ENCODE measurements at places on chromosomes 1 and 21.

DNA sequence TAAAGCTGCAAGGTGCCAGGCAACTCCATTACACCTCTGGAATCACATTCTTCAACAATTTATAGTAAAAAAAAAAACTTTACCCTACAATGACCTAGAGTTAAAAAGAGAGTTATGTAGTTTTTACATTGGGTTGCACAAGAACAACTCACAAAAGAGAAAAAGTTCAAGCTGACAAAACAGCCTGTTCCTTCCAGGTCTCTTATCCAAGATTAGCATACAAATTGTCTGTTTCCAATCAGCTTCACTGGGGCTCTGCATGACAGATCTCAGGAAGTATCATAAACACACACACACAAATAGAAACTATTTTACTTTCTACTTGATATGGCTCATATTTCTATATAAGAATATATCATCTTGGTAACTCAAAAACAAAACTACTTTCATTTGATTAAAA, 154.6 kb downstream of the PCNX2 start:
- DNase-seq, result no peak

DNA sequence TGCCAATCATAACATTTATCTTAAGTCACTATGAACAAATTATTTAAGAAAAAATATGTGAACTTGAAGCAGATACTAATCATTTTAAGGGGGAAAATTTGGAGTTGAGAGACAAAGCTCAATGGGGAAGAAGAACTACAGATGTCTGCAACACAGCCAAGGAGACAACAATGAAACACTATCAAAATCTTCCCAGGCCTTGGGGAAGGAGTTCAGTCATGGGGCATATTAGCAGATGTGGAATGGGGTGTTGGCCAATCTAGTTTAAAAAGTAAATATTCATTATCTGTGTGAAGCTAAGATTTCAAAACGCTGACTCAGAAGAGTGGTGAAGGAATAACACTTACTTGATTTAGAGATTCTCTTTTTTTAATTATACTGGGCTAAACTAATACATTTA, 671.6 kb upstream of the ZP4 start:
- no peak for DNase-seq

DNA sequence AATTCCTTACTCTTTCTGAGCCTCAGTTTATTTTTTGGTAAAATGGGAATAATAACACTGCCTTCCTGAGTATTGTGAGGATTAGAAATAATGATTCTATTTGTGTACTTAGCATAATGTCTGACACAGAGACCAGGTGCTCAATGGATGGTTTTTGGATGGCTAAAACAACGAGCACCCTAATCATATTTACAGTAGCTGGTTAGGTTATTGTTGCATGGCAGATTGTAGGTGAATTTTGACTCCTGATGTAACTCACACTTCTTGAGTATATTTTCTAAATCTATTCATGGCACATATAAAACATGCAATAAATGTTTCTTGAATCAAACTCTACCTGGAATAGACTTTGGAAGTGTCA, 11.9 kb upstream of the DUSP10 start:
- DNase-seq, result no peak

- no peak for DNase-seq
Measured at GRCh38 chr21:43467785-43468184, 40.9 kb upstream of the SIK1 start.

DNA sequence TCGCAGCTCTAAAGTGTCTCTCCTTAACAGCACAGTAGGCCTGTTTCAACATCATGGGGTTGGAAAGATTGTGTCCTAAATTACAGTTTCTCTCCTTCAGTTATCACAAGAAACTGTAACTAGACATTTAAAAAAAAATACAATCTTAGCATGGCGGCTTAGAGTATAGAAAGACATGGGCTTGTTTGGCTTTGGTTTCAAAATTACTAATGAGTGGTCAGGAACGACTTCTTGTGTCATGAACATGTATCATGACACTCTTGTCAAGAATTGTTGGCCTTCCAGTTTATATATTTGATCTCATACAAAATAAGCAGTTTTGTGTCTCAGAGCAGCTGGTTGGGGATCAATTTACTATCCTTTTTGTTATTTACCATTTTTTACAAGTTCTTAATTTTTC, 2.1 kb downstream of the GJA8 start:
- DNase-seq, result no peak

DNA sequence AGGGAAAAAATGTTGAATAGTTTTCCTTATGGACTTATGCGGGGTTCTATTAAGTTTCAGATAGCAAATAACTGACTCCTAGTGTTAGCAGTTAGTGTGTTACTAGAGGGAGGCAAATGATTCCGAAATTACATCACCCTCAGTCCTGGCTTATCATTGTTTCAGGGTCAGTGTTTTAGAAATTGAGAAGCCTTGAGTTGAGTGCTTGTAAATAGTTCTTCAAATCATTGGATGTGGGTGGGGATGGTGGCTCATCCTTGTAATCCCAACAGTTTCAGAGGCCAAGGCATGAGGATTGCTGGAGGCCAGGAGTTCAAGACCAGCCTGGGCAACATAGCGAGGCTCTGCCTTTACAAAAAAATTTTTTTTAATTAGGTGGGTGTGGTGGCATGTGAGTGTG, 21.3 kb downstream of the SOAT1 start:
- DNase-seq, result no peak

GRCh38 chr1:246151796-246152434, 355.2 kb downstream of the SMYD3 start:
- no peak for DNase-seq

- DNase-seq, result no peak
Measured at GRCh38 chr1:87869567-87869966, 540.9 kb downstream of the LMO4 start.

DNA sequence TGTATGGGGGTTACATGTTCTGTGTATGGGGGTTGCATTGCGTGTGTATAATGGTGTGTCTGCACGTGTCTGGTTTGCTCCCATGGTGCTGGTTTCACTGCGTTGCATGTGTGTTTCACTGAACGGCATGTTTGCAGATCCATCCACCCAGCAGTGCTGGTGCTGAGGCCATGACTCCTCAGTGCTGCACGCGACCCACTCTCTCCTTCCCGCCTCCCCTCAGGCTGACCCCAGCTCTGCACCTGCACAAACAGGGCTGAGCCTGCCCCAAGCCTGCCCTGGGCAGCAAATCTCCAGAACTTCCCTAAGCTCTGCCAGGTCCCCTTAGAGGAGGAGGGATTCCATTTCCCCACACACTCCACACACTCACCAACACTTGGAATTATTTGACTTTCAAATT, 18.7 kb downstream of the ACTRT2 start:
- no peak for DNase-seq

- no peak for DNase-seq
Measured at GRCh38 chr1:13935336-13935735, 235.3 kb downstream of the PRDM2 start.

- DNase-seq, result no peak
Measured at GRCh38 chr1:48236716-48237470, 14.4 kb downstream of the SLC5A9 start.

DNA sequence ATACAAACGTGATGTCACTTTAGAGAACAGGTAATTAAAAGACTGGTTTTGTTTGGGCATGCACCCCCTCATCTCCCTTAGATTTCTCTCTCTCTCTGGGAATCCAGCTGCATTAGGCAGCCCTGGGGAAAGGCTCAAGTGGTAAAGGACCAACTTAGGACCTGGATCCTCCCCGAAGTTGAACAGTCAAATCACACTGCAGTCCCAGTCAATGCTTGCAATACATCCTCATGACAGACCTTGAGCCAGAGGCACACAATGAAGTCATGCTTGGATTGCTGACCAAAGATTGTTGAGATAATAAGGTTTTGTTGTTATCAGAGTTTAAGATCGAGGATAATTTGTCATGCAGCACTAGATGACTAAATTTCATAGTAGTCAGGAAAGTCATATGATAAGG, 1285.8 kb upstream of the NCAM2 start:
- no peak for DNase-seq

DNA sequence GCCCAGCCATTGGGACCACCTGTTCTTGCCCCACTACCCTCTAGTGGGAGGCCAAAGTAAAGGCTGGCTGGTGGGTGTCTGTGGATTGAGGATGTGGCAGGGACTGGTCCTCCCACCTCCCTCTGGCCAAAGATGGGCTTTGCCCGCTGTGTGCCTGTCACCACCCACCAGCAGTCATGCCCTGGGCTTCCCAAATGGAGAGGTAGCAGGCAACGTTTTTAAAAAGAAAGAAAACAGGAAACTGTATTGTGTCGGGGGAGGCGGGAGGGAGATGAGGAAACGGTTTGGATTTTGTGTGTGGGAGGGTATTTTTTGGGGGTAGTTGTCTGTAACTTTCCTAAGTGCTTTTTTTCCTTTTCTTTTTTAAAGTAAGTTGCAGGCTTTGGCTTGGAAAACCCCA, 30.1 kb downstream of the SZRD1 start:
- DNase-seq, result no peak

DNA sequence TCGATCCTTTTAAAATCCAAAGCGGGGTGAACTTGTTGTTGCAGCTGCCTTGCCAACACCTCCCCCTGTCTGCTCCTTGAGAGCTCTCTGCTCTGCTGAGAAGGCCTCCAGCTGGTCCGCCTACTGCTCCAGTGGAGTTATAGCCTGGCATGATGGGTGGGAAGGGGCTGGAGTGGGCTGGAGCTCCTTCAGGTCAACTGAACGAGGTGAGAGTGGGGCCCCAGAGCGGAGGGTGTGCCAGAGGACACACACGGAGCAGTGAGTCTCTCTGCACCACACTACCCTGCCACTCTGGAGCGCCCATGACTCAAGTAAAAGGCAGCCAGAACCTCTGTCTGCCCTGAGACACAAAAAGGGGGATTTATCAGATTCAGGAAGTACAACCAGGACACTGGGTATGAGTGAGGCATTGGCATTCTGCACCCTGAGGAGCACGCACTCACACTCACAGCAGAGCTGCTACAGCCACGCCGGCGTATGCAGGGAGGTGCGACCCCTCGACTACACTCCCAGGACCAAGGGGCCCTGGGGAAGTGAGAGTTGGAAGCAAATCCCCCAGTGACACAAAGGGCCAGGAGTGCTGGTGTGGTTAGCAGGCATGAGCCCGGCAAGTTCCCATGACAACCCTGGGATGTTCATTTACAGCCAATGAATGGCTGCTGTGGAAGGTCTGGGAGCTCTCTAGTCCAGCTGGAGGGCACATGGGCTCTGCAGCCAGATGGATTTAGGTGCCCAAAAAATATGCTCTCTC, 28.0 kb upstream of the EVA1B start:
- no peak for DNase-seq

GRCh38 chr21:36691555-36692041, 7.3 kb upstream of the SIM2 start:
- DNase-seq, result no peak

- no peak for DNase-seq
Measured at GRCh38 chr1:215076322-215076721, 6.2 kb upstream of the KCNK2 start.

DNA sequence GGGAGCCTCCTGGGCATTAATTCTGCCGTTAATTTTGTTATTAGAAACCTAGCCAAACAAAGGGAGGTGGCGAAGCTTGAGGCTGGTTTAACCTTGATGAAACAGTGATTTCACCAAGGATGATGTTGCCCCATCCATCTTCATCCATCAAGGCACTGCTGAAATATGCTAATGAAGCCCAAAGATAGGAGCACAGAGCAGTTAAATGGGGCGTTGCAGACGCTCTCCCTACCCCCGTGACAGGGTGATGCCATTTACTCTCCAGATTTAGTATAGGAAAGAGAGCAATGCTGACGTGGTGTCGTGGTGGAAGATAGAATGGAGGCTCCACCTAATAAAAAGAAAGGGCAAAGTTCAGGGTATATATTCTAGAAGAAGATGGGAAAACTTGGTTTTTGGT, 84.0 kb downstream of the PBX1 start:
- no peak for DNase-seq

- no peak for DNase-seq
Measured at GRCh38 chr1:153801028-153801625, 25.9 kb downstream of the SLC27A3 start.

GRCh38 chr1:94490556-94490955, 51.0 kb downstream of the F3 start:
- DNase-seq, result no peak

- no peak for DNase-seq
Measured at GRCh38 chr1:156808186-156809030, 8.2 kb downstream of the SH2D2A start.

- no peak for DNase-seq
Measured at GRCh38 chr1:234727018-234727940, 117.3 kb upstream of the IRF2BP2 start.

Data from hypothalamus (tissue), 51 donors.